Activated CD4-positive, CD25-positive, alpha-beta regulatory T cell treated with anti-CD3 and anti-CD28 coated beads, Interleukin-2, amount 50 U/mL, for 72 hours (primary cell): ENCODE measurements at places on chromosomes 6 and 20.

- DNase-seq, result no peak
These were observed 384.9 kb downstream of the CENPW start for GRCh38 chr6:126724821-126725220.

GRCh38 chr6:6610031-6610591 lies 21.6 kb downstream of the LY86 start:
- DNase-seq, result no peak

GRCh38 chr20:12016291-12016690 lies 98.6 kb downstream of the BTBD3 start:
- DNase-seq, result no peak

DNA sequence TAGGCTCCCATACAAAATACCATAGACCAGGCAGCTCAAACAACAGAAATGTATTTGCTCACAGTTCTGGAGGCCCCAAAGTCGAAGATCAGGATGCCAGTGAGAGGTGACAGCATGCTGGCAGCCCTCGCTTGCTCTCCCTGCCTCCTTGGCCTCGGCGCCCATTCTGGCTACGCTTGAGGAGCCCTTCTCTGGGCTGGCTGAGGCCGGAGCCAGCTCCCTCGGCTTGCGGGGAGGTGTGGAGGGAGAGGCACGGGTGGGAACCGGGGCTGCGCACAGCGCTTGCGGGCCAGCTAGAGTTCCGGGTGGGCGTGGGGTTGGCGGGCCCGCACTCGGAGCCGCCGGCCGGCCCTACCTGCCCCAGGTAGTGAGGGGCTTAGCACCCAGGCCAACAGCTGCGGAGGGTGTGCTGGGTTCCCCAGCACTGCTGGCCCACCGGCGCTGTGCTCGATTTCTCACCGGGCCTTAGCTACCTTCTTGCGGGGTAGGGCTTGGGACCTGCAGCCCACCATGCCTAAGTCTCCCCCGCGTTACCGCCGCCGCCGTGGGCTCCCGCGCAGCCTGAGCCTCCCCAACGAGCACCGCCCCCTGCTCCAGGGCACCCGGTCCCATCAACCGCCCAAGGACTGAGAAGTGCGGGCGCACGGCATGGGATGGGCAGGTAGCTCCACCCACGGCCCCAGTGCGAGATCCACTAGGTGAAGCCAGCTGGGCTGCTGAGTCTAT lies 32.6 kb upstream of the SERPINB9 start:
- no peak for DNase-seq
